CD4-positive, alpha-beta T cell treated with Interferon alpha-2 for 1 hour (primary cell): ENCODE measurements at places on chromosomes 7 and 10.

- no peak for DNase-seq
These were observed 54.1 kb downstream of the PALD1 start for GRCh38 chr10:70532554-70533188.

GRCh38 chr7:51318001-51318400 lies 1.4 kb upstream of the COBL start:
- no peak for DNase-seq

DNA sequence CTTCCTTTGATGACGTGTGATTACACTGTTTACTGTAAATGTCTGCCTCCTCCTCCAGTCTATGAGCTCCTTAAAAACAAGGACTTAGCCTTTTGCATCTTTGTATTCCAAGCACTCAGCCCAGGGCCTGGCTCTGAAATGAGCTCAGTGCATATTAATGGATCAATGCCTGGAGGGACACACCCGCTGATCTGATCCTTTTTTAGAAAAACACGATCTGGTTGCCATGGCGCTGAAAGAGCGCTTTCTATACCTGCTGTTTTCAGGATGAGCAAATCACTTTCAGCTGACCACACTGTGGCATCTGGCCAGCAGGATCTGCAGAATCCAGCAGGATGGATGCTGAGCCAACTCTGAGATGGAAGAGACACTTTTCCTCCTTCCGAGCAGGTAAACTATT lies 37.8 kb upstream of the GARS1 start:
- no peak for DNase-seq

GRCh38 chr7:97512441-97513207 lies 219.3 kb upstream of the TAC1 start:
- no peak for DNase-seq

DNA sequence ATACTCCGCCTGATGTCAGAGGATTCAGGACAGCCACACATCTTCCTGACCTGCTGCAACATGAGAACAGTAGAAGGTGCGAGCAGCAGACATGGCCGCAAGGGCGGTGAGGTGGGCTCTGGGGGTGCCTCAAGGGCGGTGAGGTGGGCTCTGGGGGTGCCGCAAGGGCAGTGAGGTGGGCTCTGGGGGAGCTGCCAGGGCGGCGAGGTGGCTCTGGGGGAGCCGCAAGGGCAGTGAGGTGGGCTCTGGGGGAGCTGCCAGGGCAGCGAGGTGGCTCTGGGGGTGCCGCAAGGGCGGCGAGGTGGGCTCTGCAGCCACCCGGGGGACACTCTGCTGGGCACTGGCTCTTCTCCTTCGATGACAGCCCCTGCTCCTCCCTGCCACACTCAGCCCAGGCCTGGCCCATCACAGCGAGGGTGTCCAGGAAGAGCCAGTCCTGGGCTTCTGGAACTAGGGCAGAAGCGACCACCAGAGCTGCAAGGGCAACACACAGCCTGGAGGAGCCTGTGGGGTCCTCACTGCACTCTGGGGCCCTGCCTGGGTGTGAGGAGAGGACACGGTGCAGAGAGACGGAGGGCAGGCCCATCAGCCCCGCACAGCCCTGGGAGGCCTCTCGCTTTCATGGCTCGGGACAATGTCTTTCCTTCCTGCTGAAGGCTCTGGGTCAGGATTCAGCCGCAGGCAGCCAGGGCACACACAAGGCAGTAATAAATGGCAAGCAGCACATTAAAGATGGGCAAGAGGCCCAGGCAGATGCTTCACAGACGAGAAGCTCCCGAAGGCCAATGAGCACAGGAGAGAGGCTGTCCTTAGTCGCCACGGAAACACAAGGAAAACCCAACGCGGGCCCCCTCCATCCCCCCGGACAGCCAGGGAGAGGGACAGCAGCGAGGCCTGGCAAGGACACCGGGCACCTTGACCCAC lies 42.5 kb downstream of the STK32C start:
- no peak for DNase-seq
